Fibroblast of the aortic adventitia (primary cell): ENCODE measurements at places on chromosomes 16 and 17. TPM values are rescaled to one million over a fixed set of nuclear protein-coding genes. Genes with fewer than 3 reads are reported as not detected.

GRCh38 chr16:890217-890616, 80.6 kb downstream of the LMF1 start:
- DNase-seq, result no peak

CSH1 gene
- total RNA-seq, result not detected in 2 replicates

TNK1 gene
- under 0.01 TPM in 1 of 2 replicates, not detected in the other for total RNA-seq

RDM1 gene
- total RNA-seq, result 0.45 TPM in 1 of 2 replicates, not detected in the other

DNA sequence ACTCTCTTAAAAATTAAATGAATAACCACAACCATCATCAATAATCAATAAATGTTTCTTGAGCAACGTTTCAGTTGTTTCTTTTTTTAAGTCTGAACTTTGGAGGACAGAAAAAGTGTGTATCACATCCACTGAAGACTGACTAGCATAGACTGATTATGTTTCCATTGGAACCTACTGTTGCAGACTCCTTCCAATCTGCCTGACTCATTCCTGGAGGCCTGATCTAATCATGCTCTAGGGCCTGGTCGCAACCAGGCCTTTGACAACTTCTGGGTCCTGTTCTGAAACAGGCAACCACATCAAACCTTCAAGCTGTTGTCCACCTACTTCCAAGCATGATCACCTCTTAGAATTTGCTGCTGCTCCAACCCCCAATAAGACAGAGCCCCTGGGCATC, 109.2 kb upstream of the NUDT7 start:
- DNase-seq, result peak; percentile 31

CD300LB gene
- total RNA-seq, result not detected in 2 replicates

DNA sequence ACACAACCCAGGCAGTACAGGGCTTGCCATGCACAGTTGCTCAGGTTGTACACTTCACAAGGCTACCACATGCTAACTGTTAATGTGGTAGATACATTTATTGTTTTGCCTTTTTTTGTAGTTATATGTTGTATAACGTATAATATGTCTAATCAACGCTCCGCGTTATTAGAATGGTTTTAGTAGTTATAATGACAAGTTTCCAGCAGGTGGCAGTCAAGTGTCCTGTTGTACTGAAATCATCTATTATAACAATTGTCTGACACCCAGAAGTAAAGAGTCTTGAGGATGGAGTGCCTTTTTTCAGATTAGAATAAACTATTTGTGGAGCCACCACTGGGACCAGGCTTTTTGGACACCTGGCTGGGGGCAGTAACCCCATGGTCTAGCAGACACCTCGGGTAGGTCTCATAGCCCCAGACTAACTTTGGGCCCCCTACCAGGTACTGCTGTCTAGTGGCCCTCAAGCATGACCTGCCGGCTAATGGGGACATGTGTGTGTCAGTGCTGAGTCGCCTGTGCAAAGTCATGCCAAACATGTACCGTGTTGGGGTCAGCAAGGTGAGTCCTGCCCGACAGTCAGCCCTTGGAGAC, 32.8 kb downstream of the MYO15A start:
- peak; percentile 74 for DNase-seq

DNA sequence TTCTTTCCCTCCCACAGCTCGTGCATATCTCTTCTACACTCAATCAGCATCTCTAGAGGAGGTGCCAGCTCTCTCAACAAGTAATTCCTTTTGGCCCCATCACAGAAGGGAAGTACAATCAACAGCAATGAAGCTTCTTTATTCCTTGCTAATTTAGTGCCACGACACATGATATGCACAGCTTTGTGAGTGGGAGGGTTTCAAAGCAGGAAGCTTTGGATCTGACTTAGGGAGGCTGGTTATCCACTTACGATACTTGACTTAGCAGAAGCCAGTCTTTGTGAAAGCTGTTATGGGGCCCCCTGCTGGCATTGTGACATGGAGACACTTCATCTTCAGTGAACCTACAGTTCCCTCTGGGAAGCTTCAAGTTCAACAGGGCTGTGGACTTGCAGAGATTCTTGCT, 81.0 kb downstream of the TMEM100 start:
- peak; percentile 78 for DNase-seq

DNA sequence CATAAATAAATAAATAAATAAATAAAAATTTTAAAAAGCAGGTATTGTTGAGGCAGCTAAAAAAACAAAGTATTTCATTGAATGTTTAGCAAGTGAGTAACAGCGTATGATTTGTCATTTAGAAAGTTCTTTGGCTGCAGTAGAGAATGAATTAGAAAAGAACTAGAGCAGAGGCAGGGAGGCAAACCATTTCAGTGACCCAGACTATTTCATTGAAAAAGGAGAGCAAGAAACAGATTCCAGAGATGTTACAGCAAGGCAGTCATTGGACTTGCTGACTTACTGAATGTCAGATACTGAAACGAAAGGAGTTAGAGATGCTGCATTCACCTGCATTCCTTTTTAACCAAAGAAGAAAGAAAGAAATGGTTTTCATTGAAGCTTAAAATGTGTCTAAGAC, 105.5 kb upstream of the HLF start:
- DNase-seq, result peak; percentile 38

DNA sequence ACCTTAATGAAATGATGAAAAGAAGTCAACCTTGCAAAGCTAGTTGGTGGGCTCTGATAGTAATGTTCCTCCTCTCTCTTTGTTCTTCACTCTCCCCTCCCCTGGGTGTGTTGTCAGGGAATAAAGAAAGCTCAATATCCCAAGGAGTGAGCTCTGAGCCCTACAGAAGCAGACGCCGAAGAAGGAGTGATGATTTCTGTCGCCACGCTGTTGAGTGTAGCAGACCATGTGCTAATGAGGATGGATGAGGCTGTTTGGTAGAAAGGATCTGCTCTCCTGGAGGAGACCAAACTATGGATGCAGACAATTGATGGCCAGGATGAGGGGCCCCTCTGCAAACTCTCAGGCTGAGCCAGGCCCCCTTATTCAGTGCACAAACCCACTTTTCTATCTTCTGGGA, 140.0 kb upstream of the DNAH9 start:
- DNase-seq, result no peak

CDYL2 gene
- 3.4 and 5.2 TPM in 2 replicates for total RNA-seq

KRT40 gene
- total RNA-seq, result not detected in 2 replicates

GRCh38 chr17:29062215-29062614, 19.3 kb downstream of the PIPOX start:
- DNase-seq, result no peak
